ENCODE measurements at places on chromosomes 4 and X.

GRCh38 chr4:2946812-2947600, 16.2 kb downstream of the NOP14 start:
- DNase-seq, result no peak

DNA sequence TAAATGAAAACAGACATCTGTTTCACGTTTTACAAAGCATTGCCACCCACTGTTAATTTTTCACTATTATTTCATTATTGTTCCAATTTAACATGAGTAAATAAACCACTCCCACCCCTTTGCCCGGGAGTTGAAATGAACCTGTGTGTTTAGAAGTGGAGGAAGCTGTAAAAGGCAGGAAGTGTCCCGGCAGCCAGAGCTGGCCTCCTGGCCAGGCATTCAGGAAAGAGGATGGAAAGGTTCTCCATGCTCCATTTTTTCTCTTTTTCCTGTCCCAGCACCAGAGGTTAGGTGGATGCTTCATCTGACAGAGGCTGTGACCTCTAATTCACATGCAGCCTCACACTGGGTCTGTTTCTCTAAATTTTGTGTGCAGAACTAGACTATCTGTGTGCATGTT, 55.5 kb upstream of the LNX1 start:
- no peak for DNase-seq

GRCh38 chrX:129230850-129231512, 292.3 kb downstream of the SMARCA1 start:
- DNase-seq, result no peak

GRCh38 chr4:176444741-176445140, 125.0 kb downstream of the SPCS3 start:
- no peak for DNase-seq

DNA sequence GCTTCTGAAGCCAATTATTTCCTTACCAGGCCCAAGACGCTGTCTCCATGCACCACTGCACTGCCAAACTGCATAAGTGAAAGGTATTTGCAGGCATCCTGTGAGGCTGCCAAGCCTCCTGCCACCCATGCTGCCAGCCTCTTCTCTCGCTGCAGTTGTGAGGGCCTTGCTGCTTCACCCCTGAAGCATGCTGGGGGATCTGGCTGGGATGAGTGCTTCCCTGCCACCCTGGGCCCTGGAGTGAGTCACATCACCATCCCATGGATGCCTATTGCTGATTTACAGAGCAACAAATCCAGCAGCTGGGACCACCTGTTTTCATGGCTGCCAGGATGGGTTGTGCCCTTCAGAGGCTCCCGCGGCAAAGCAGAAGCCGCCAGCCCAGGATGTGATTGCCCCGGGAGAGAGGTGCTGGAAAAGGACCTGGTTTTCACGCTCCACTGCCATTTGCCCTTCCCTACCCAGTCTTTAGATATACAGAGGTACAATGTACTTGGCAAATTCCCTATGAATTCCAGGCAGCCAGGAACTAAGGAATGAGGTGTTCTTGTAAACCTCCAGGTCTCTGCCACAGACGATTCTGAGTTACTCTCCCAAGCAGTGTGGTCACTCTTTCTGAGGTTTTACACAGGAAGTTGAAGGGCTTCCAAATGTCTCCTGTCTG, 41.5 kb upstream of the PTCHD1 start:
- DNase-seq, result no peak

Data from stimulated activated CD8-positive, alpha-beta memory T cell treated with anti-CD3 and anti-CD28 coated beads, Interleukin-15, amount 100 ng/mL, for 24 hours (primary cell).